ENCODE measurements at places on chromosomes 4 and X. TPM values are rescaled to one million over a fixed set of nuclear protein-coding genes. Genes with fewer than 3 reads are reported as not detected.

Gene GABRE
- 16.8 TPM for total RNA-seq

Gene TCEAL2
- total RNA-seq = not detected

Gene ABCG2
- total RNA-seq = 0.96 TPM

Gene MTTP
- total RNA-seq = under 0.01 TPM

Gene ANKRD50
- total RNA-seq = 17.7 TPM

Gene FAM53A
- total RNA-seq = 3.6 TPM

Gene DCLK2
- 0.96 TPM for total RNA-seq

Gene PAGE4
- not detected for total RNA-seq

Gene NCBP2L
- total RNA-seq = not detected

Gene SLC16A2
- 2.1 TPM for total RNA-seq

Gene BBS12
- 3.1 TPM for total RNA-seq

Gene CDX4
- not detected for total RNA-seq

Gene AFAP1
- 27.0 TPM for total RNA-seq

Gene MAGEC2
- total RNA-seq = not detected

Gene PABPC5
- total RNA-seq = 0.24 TPM

Gene MAGEA1
- not detected for total RNA-seq

Gene SPP1
- 2.3 TPM for total RNA-seq

Gene NXF2B
- not detected for total RNA-seq

Gene AREG
- total RNA-seq = 225 TPM

Gene UPF3B
- 1.7 TPM for total RNA-seq

Data from tracheal epithelial cell (primary cell).